Panc1 (cell line): ENCODE measurements at places on chromosomes 7 and 10. TPM values are rescaled to one million over a fixed set of nuclear protein-coding genes. Genes with fewer than 3 reads are reported as not detected.

DNA sequence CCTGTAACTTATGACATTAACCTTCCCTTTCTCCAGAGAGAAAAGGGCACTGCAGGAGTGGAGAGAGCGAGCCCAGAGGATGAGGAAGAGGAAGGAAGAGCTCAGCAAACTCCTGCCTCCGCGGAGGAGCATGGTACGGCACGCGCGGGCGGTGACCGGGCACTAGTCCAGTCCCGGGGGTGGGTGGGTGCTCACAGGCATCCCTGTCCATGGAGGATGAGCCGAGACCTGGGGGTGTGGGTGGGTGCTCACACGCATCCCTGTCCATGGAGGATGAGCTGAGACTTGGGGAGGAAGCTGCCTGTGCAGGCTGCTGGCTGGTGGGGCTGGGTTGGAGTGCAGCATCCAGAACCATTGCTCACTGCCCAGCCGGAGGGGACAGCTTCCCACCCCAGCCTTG, 23.8 kb downstream of the LRRC27 start:
- no peak for DNase-seq

DNA sequence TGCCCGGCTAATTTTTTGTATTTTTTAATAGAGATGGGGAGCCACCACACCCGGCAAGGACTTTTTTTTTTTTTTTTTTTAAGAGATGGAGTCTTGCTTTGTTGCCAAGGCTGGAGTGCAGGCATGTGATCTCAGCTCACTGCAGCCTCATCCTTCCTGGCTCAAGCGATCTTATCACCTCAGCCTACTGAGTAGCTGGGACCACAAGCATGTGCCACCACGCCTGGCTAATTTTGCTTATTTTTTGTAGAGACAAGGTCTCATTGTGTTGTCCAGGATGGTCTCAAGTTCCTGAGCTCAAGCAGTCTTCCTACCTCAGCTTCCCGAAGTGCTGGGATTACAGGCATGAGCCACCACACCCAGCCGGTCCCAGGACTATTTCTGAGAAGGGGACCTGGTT, 9.3 kb upstream of the MCU start:
- no peak for DNase-seq

Gene TRIP6
- total RNA-seq, result 3.2 TPM

DNA sequence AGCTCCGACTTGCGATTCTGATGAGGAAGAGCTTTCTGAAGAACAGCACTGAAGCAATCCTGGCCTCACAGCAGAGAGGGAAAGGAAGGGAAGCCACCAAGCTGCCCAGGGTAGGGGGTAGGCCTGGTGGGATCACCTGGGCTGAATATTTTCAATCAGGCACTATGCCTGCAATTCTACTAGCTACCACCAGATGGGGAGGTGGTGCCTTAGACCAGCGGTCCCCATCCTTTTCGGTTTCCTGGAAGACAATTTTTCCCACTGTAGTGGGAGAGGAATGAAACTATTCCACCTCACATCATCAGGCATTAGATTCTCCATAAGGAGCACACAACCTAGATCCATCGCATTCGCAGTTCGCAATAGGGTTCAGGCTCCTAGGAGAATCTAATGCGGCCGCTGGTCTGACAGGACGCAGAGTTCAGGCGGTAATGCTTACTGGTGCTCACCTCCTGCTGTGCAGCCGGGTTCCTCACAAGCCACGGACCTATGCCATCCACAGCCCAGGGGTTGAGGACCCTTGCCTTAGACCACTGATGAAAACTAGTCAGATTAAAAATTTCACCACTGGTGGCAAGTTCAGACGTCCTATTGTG, 2.7 kb downstream of the LRRC20 start:
- no peak for DNase-seq

Gene PIK3CG
- total RNA-seq, result 0.13 TPM

Gene DENND2A
- 1.4 TPM for total RNA-seq

DNA sequence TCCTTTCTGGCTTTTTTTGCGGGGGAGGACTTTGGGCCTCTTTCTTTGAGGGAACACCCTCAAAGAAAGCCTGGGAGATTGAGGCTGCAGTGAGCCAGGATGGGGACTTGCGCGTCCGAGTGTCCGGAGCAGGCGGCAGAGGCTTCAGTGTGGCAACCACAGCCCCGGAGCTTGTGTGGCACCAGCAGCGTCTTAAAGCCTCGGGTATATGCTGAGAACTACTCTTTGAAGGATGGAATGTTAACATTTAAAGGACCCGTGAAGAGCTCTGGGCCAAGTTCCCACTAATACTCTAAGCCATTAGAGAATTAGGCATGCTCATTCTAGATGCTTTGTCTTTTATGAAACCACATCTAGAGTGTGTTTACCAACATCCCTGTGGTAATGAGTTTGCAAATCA, 168.2 kb downstream of the SEPTIN7 start:
- no peak for DNase-seq

Gene SPDYE16
- not detected for total RNA-seq

Gene GBX1
- total RNA-seq, result not detected

GRCh38 chr10:131113709-131114291, 197.7 kb downstream of the TCERG1L start:
- no peak for DNase-seq

- no peak for DNase-seq
Measured at GRCh38 chr10:70579234-70580002, 23.1 kb downstream of the PRF1 start.

DNA sequence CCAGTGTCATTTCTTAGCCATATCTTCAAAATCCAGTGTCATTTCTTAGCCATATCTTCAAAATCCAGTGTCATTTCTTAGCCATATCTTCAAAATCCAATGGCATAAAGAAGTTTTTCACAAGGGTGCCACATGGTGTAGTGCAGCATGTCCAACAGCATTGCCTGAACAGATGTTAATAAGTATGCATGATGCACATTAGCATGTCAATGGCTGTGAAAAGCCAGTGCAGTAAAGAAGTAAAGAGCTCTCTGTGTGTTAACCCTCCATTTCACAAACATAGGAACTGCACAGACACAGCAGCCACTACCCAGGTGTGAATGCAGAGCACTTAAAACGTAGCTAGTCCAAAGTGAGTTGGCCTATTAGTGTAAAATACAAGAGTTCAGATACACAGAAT, 89.8 kb downstream of the GNAI1 start:
- DNase-seq, result no peak

DNA sequence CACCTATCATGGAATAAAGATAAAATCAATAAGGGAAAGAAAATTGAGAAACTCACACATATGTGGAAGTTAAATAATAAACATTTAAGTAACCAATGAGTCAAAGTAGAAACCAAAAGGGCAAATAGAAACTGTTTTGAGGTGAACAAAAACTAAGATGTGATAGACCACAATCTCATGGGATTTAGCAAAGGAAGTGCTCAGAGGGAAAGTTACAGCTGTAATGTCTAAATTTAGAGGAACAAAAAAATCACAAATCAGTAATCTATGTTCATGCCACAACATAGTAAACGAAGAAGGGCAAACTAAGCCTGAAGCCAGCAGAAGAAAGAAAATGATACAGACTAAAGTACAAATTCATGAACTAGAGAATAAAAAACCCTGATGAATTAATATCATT, 16.3 kb downstream of the CYP3A4 start:
- no peak for DNase-seq

GRCh38 chr7:105521717-105522463, at the start of gene PUS7:
Gene PUS7 (minus strand): TSS chr7:105522271. CDS start chr7:105508512, 13,759 bp downstream.
- DNase-seq, result peak; percentile 33

- no peak for DNase-seq
Measured at GRCh38 chr7:140673063-140673773, 473 bp downstream of the ADCK2 start.

Gene AOC1
- total RNA-seq, result 0.15 TPM

DNA sequence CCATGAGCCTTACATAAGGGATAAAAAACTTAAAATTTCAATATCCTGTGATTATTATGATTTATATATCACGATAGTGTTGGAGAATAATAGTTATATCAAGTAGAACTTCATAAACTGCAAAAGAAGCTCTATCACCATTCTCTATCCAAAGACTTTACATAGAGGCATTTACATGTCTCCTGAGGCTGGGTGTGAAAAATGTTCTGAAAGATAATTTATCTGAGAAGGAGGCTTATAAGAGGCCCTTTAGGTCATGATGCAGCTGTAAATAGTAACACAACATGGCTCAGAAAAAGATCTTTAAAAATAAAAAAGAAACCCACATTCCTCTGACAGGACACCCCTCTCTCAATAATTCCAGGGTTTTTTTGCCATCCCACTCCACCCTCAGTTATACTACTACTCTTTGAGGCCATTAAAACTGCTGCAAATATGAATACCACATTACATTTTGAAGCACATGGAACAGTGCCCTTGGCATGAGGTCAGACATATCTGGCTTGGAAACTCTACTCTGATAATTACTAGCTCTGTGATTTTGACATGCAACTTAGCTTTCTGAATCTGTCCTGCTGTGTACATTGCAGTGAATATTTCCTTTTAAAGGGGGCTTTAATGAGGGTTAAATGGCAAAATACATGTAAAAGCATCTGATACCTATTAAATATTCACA, 55.5 kb downstream of the SLC16A12 start:
- DNase-seq, result no peak

DNA sequence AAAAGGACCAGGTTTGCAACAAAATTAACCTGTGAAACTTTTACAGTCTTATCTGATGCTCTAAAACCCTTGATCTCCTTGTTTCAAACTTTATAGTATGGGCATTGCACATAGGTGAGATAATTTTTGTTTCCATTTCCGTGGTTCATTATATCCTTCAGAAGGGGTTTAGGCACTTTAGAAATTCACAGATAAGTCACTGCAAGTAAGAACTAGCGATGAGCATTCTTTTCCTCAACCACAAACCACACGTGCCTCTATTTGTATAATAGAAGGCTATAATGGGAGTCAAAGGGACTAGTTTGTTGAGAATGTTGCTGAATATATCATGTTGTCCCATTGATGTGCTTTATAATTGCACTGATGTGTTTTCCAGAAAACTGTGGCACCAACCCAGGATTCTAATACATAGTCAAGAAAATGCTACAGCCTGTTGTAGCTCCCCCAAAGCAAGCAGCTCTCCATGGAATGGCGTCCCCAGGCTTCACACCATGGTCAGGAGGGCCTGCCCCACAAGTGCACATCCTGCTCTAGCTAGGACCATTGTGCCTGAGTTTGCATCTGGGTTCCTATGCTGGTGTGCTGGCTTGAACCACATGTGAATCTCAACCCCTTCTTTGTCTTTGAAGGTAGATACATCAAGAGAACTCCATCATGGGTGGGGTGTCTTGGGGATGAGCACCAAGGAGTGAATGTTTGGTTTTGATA, 14.0 kb upstream of the ATXN7L1 start:
- DNase-seq, result no peak

DNA sequence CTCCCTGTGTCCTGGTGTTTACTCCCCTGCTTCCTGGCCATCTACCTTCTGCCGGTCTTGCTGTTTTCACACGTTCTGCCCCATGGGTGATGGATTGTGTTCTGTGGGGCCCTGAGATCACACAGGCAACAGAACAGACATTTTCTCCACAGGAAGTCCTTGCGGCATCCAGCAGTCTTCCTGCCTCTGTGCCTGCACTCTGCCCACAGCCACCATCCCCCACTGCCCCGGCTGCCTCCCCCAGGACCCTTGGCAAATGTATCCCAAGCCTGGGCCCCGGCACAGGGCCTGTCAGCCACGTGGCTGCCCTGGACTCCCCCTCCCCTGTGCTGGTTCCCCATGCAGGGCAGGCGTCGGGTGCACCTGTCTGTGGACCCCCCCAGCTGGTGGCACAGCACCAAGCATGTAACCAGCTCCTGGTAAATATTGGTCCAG, 184.2 kb downstream of the WDR37 start:
- DNase-seq, result no peak

GRCh38 chr7:69803699-69804516, 205.6 kb downstream of the AUTS2 start:
- DNase-seq, result no peak

- DNase-seq, result no peak
Measured at GRCh38 chr7:68707159-68707558, 891.1 kb upstream of the AUTS2 start.

Gene SFTPA1
- total RNA-seq, result 3.8 TPM

GRCh38 chr7:155216475-155217272, 81.0 kb upstream of the INSIG1 start:
- DNase-seq, result no peak

Gene CHST3
- 44.6 TPM for total RNA-seq

- DNase-seq, result peak; percentile 22
Measured at GRCh38 chr10:84715911-84716310, 387.5 kb downstream of the CCSER2 start.

Gene ACBD7
- total RNA-seq, result 1.8 TPM

DNA sequence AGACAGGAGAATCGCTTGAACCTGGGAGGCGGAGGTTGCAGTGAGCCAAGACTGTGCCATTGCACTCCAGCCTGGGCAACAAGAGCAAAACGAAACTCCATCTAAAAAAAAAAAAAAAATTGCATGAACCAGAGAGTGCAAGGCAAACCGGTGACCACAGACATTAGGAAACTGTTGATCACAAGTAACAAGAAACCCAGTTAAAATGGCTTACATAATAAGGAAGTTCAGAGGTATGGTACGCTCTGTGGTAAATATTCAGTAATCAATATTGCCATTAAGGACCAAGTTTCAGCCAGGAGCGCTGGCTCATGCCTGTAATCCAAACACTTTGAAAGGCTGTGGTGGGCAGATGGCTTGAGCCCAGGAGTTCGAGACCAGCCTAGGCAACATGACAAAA, 9.2 kb upstream of the NT5C2 start:
- no peak for DNase-seq

Gene SLC18A2
- total RNA-seq, result not detected

Gene SP4
- 10.4 TPM for total RNA-seq

DNA sequence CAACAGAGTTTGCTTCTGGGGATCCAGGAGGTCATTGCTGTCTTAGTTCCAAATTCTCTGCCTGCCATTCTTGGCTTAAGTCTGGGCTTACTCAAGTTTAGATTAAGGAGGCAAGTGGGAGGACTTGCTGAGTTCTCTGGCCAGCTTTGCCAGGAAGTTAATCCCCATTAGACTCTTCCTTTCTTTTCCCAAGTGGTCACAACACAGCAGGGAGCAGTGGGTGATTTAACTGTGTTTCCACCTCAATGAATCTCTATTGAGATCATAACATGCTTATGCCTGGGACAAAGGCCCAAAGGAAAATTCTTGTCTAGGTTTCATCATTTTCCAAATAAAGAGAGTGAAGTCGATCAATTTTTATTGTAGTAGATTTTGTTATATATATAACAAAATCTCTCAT, 1159.6 kb downstream of the SORCS3 start:
- no peak for DNase-seq

- DNase-seq, result no peak
Measured at GRCh38 chr10:69858201-69858600, 56.5 kb downstream of the COL13A1 start.
